ENCODE measurements at places on chromosomes 2 and 18.

DNA sequence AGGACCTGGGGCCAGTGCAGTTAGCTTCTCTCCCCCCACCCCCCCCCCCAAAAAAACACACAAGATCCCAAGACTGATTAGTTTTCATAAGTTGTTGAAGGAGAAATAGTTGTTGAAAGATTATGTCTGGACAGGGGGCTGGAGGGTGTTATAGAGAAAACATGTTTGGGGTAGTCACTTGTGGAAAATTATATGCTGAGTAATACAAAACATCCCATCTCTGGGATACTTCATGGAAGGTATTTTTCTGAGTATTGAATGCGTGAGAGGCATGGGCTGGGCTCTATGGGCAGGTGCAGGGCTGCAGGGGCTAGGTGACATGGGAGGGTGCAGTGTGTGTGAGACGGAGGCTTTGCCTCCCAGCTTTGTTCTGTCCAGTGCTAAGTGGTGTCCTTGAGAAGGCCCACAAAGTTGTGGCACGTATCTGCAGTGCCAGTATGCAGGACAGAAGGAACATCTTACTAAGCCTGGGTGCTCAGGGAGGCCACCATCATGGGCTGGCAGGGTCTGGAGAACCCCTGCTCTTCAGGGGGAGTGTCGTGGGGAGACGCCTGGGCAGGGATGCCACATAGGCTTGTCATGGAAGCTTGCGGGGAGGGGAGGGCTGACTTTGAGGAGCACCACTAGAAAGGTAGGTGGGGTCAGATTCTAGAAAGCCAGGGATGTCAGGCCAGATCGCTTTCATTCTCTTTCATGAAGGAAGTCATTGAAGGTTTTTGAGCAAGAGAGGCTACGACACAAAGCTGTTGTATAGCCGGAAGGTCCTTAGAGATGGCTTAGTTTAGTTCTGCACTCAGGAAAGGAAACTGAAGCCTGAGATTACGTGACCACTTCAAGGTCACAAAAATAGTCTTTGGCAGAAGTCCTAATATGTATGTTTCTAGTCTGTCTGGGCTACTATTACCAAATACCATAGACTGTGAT is 232.0 kb downstream of the LDLRAD4 start:
- no peak for DNase-seq

- no peak for DNase-seq
These were observed 75.9 kb downstream of the PMS1 start for GRCh38 chr2:189860161-189860560.

- no peak for DNase-seq
These were observed 252.1 kb upstream of the COPS8 start for GRCh38 chr2:236833501-236834073.

DNA sequence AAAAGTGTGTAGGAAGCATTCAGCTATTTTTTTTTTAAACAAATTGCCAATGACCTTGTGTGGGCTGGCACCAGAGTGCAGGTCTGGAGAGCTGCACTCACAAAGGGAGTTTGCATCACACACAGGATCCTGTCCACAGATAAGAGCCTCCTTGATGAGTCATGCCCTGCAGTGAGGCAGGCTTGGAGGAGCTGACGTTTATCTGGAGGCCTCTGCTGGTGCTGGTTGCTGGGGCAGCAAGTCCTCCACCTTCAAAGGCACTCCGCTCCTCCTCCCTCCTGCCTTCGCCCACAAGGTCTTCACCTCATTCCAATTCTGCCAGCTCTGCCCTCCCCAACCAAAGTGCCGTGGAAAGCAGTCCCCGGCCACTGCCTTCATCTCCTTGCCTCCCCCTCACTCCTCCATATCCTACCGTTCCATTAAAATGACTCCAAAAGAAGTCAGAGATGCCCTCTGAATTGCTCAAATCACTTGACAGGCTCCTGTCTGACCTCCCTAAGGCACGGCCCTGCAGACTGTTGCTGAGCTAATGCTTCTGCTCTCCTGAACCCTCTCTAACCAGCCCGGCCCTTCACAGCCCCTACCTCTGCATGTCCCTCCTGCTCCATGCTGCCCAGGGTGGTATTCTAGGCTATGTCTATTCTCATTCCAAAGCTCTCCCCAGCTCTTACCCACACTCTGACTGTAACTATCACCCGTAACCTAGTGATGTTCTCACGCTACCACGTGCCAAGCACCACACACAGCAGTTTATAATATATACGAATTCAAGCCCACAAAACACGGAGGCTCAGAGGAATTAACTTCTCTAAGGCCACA is 30.9 kb downstream of the LONRF2 start:
- peak; percentile 75 for DNase-seq

GRCh38 chr18:35470435-35470834 is 27.3 kb downstream of the INO80C start:
- no peak for DNase-seq

DNA sequence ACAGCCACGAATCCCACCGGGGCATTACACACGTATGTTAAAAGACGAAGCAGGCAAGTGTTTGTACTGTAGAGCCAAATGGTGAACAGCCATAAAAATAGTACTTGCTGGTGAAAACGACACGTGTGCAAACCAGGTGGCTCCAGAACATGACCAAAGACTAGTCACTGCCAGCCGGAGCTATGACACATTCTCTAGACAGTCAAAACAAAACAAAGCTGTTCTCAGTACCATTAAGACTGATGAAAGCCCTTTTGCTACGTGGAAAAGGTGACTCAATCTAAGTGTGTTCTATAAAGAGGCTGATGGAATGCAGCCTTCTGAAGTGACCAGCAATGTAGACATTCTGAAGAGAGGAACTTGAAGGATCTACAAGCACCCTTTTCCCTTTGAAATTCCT is 367.7 kb upstream of the NETO1 start:
- DNase-seq = no peak

GRCh38 chr2:47014564-47015051 is 99.0 kb upstream of the MCFD2 start:
- peak; percentile 83 for DNase-seq

- DNase-seq = no peak
These were observed 8.5 kb downstream of the RFX8 start for GRCh38 chr2:101466426-101466825.

DNA sequence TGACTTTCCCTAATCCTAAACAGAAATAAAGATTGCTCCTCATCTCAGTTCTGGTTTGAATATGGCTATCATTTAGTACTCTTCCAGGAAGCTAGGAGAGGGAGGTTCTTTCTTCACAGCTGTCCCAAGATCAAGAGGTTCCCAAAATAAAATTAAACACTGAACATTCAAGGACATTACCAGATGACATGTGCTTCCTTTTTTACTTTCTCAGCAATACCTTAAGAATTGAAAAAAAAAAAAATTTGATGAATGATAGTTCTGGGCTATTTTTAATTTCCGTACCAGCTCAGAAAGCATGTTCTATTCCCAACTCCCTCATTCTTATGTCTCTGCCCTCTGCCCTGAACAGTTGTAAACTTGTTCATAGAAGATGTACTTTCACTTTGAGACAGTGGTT is 61.7 kb upstream of the MYL1 start:
- DNase-seq = no peak

DNA sequence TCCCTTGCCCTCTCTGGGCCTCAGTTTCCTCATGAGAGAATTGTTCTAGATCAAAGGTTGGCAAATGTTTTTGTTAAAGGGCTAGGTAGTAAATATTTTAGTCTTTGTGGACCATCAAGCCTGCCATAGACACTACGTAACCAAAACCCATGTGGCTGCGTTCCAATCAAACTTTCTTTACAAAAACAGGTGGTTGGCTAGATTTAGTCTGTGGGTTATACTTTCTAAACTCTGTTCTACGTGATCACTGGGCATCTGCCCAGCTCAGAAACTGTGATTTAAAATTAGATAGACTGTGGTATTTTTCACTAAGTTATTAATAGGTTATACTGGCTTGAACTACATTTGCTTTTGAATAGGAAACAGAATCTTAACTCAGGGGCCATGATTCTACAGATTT is 149.8 kb upstream of the DCC start:
- no peak for DNase-seq

GRCh38 chr2:97662386-97662894 is 1.4 kb downstream of the ACTR1B start:
- DNase-seq = no peak

DNA sequence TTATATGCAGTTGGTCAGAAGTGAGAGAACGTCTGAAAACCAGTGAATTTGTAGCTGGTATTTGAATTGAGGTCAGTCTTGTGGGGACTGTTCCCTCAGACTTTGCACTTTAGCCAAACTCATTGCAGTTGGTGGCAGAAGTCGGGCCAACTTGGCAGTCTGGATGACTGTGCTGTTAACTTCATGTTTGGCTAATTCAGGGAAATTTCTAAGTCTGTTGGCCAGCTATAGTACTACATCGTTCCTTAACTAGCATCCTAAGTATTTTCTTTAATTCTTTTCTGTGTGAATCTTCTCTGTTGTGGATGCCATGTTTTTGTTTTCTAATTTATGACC is 806.8 kb upstream of the GCFC2 start:
- DNase-seq = no peak

DNA sequence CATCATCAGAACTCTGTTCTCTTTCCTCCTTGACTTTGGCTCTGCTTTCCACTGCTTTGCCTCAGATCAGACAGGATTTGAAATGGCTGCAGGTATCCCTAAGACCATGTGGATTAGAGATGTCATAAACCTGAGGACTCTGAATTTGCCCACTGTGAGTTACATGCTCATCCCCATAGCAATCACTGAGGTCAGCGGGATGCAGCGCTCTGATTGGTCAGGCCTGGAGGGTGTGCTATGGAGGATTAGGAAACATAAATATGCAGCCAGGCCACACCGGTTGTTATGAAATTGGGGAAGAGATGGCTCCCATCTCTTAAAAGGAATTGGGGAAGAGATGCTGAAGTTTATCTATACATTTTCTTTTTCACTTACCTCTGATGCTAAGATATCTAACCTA is 73.7 kb upstream of the DNAJC10 start:
- peak; percentile 34 for DNase-seq

GRCh38 chr2:240166761-240167587 is 26.5 kb upstream of the OTOS start:
- no peak for DNase-seq

GRCh38 chr18:34857320-34857719 is 147.2 kb downstream of the DTNA start:
- DNase-seq = no peak

DNA sequence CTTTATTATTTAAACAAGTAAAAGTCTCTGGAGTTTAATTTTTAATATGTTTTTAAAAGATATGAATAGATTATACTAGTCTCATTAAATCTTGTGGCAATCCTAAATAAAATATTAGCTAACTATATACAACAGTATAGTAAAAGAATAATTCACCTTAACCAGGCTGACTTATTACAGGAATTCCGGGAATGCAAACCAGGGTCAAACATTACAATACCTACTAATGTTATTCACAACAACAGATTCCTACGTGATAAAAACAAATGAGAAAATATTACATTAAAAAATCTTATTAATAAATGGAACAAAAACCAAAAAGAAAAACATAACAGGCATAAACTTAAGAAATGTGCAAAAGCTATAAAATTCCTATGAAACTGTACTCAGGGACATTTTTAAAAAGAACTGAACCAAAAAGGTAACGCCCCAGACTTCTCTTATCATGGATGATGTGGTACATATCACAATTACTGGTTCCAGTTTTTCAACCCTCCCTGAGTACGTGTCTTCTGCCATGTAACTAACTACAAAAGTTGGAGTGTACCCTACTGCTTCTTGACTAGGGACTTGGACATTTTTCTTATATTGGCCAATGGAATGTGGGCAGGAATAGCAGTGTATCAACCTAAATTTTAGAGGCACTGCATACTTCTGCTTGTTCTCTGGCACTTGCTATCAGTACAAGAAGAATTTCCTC is 20.2 kb downstream of the TTC21B start:
- DNase-seq = no peak

DNA sequence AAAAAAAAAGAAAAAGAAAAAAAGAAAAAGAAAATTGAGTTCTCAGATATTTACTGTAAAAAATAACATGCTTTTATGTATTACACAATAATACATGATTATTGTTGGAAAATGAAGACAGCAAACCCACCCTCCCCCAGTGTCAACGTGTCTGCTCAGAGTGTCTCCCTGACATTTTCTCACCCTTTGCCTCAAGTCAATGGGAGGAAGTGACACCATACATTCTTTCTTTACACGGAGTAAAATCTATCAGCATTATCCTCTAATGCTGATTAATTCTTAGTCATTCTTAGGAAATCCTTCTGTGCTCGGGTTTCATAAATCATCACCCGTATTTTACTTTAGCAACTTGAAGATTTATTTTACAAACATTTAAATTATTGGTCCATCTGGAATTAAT is 32.0 kb downstream of the CTAGE1 start:
- DNase-seq = no peak
